T-helper 17 cell (primary cell): ENCODE measurements at places on chromosomes 13 and 19.

DNA sequence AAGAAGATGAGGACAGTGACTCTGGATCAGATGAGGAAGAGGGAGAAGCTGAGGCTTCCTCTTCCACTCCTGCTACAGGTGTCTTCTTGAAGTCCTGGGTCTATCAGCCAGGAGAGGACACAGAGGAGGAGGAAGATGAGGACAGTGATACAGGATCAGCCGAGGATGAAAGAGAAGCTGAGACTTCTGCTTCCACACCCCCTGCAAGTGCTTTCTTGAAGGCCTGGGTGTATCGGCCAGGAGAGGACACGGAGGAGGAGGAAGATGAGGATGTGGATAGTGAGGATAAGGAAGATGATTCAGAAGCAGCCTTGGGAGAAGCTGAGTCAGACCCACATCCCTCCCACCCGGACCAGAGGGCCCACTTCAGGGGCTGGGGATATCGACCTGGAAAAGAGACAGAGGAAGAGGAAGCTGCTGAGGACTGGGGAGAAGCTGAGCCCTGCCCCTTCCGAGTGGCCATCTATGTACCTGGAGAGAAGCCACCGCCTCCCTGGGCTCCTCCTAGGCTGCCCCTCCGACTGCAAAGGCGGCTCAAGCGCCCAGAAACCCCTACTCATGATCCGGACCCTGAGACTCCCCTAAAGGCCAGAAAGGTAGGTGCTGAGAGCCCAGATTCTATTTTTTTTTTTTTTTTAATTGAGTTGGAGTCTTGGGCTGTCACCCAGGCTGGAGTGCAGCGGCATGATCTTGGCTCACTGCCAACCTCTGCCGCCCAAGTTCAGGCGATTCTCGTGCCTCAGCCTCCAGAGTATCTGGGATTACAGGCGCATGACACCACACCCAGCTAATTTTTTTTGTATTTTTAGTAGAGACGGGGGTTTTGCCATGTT, 2.3 kb downstream of the PPP1R15A start:
- peaks cover 56% of the 10 kb centered on the region for H3K4me1 ChIP-seq
- peak overlapping the region; percentile 99 for H3K27ac ChIP-seq
- H3K27me3 ChIP-seq: no peaks in the 10 kb centered on the region
- peak; percentile 48 for DNase-seq
- peak overlapping the region; percentile 95 for H3K4me3 ChIP-seq

DNA sequence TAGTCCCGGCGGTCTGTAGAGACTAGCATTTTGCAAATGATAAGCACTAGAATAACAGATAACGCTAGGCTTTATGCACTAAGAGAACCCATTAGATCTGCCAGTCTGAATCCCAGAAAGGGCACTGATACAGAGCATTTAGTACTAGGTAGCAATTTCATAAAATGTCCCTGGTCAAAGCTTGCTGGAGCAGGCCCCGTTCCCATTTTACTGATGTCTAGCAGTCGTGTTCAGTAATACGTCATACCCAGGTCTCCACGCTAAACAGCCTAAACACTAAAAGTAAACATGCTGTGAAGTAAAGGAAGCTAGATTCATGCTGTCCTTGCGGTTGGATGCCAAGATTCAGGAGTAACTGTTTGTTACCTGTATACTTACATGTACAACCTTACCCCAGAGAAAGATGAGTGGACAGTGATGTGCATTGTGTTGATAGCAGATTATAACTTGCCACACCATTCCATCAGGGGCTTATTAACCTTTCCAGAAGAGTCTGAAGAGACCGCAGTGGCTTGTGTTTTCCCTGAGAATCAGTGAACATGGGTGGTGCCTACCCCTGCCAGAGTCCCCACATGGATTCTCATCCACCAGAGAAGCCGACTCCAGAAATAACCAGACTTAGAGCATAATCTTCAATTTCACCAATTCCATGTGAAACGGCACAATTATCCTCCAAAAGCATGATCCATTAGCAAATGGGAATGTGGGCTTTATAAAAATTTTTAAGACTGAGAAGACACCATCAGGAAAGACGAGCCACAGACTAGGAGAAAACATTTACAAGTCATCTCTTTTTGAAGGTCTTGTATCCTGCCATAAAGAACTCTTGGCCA, 3.4 kb upstream of the RPS11 start:
- no peaks in the 10 kb centered on the region for H3K27me3 ChIP-seq
- H3K4me1 ChIP-seq: peaks cover 48% of the 10 kb centered on the region
- DNase-seq: no peak
- peak overlapping the region; percentile 98 for H3K27ac ChIP-seq

- peaks cover 3% of the 10 kb centered on the region for H3K36me3 ChIP-seq
- DNase-seq: no peak
- no peak overlapping the region for H3K27ac ChIP-seq
- no peak overlapping the region for H3K4me3 ChIP-seq
- no peaks in the 10 kb centered on the region for H3K27me3 ChIP-seq
- H3K4me1 ChIP-seq: no peaks in the 10 kb centered on the region
Observed at GRCh38 chr19:40674291-40674690, 16.2 kb downstream of the NUMBL start.

- no peak overlapping the region for H3K4me3 ChIP-seq
- peaks cover 48% of the 10 kb centered on the region for H3K27me3 ChIP-seq
- no peak overlapping the region for H3K27ac ChIP-seq
- peaks cover 3% of the 10 kb centered on the region for H3K36me3 ChIP-seq
- no peak for DNase-seq
Observed at GRCh38 chr13:111461445-111462149, 141.2 kb downstream of the TEX29 start.

DNA sequence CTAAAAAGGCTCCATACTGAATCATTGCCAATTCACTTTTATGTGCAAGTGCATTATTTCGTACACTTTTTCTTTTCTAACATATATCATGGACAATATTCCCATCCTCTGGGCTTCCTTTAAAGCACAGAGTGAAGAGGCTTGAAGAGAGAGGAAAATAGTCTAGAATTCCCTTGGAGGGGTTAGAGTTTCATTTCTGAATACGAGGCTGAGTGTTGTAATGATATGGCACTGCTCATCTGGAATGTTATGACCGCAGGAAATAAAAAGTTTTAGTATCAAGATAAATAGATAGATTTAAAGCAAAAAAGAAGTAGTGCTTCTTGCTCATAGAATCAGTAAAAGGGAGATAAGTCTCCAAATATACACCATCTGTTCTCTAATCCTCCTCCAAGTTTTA, 412.3 kb upstream of the SLITRK1 start:
- H3K27ac ChIP-seq: no peak overlapping the region
- H3K4me1 ChIP-seq: no peaks in the 10 kb centered on the region
- no peak for DNase-seq
- H3K4me3 ChIP-seq: no peak overlapping the region
- no peaks in the 10 kb centered on the region for H3K27me3 ChIP-seq

DNA sequence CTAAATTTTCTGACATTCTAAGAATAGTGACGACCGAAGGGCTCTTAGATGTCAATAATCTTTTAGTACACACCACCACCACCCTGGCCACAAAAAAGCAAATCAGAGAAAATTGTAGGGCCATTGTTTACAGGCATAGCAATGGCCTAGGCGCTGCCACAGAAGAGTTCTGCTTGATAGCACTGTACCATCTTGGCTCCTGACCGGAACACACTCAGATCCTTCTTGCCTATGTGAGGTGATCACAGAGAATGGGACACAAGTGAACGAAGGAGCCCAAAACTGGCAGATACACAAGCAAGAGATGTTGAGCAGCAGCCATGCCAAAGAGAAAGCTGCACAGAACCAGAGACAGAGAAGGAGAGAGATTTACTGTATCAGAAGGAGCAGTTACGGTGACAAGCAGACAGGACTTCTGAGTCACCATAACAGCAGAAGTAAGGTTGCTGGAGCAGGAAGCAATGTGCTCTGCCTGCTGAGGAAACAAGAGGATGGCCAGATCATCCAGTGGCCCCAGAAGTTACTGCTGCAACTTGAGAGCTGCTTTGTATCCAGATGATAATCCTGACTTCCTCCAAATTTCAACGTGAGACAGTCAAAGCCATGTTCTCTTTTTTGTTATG, 105.2 kb downstream of the SLITRK6 start:
- H3K27me3 ChIP-seq: no peaks in the 10 kb centered on the region
- no peaks in the 10 kb centered on the region for H3K36me3 ChIP-seq
- no peak for DNase-seq
- H3K27ac ChIP-seq: no peak overlapping the region
- H3K4me1 ChIP-seq: no peaks in the 10 kb centered on the region
- no peak overlapping the region for H3K4me3 ChIP-seq

DNA sequence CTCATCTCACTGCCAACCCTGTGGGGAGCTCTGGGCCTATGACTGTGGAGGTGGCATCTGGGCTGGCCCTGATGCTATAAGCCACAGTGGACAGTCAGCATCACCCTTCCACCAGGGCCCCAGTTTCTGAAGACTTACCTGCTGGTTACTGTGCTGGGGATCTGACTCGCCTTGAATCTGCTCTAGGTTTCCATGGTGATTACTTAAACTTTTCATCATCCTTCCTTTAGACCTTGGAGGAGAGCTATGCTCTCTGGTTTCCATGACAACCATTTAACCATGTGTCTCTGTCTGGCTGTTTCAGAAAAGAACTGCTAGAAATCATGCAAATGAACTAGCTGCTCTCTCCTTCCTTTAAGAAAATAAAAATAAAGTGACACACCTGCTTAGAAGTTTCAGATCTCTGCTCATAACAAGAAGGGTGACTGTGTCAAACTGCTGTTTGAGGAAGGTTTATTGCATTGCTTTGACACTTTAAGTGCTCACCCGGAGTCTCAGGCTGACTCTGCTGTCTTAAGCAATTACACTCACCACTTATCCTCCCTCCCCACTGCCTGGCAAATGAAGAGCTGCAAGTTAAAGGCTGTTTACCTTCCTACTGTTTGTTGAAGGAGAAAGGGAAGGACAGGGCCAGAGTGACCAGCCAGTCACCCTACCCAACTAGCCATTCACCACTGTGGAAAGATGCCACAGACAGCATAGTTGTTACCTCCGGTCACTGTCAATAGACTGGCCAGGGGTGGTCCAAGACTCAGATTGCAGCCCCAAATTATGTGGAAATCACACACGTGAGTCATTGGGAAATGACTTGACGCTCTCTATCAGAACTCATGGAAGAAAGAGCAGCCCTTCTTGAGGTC, 87.6 kb downstream of the HSPH1 start:
- H3K4me3 ChIP-seq: no peak overlapping the region
- H3K4me1 ChIP-seq: peaks cover 4% of the 10 kb centered on the region
- no peak overlapping the region for H3K27ac ChIP-seq

GRCh38 chr13:108214441-108215271, 680 bp downstream of the LIG4 start:
- peak overlapping the region; percentile 87 for H3K4me3 ChIP-seq
- no peaks in the 10 kb centered on the region for H3K27me3 ChIP-seq
- DNase-seq: no peak

GRCh38 chr13:22080832-22081231, 410.0 kb downstream of the FGF9 start:
- peaks cover 36% of the 10 kb centered on the region for H3K4me1 ChIP-seq
- no peak for DNase-seq
- peaks cover 2% of the 10 kb centered on the region for H3K36me3 ChIP-seq
- no peak overlapping the region for H3K4me3 ChIP-seq

GRCh38 chr19:44005973-44006372, 3.2 kb downstream of the ZNF230 start:
- no peak for DNase-seq
- H3K4me3 ChIP-seq: no peak overlapping the region
- H3K27me3 ChIP-seq: no peaks in the 10 kb centered on the region

- H3K36me3 ChIP-seq: no peaks in the 10 kb centered on the region
- no peaks in the 10 kb centered on the region for H3K4me1 ChIP-seq
- peaks cover 47% of the 10 kb centered on the region for H3K27me3 ChIP-seq
- H3K27ac ChIP-seq: no peak overlapping the region
Observed at GRCh38 chr13:98222816-98223215, 45.7 kb upstream of the RNF113B start.

- no peaks in the 10 kb centered on the region for H3K36me3 ChIP-seq
- no peaks in the 10 kb centered on the region for H3K27me3 ChIP-seq
- no peak for DNase-seq
- no peaks in the 10 kb centered on the region for H3K4me1 ChIP-seq
- no peak overlapping the region for H3K4me3 ChIP-seq
Observed at GRCh38 chr13:80605716-80606115, 264.8 kb upstream of the SPRY2 start.

- H3K4me3 ChIP-seq: no peak overlapping the region
- no peak for DNase-seq
Observed at GRCh38 chr19:30183807-30184490, 188.2 kb upstream of the ZNF536 start.

GRCh38 chr13:32234914-32235313, 80.2 kb downstream of the ZAR1L start:
- DNase-seq: no peak
- H3K27ac ChIP-seq: peak overlapping the region; percentile 29
- H3K27me3 ChIP-seq: no peaks in the 10 kb centered on the region
- peaks cover 6% of the 10 kb centered on the region for H3K36me3 ChIP-seq

GRCh38 chr13:25252225-25252624, 35.1 kb downstream of the MTMR6 start:
- DNase-seq: no peak
- peak overlapping the region; percentile 28 for H3K4me3 ChIP-seq
- H3K27me3 ChIP-seq: no peaks in the 10 kb centered on the region
- H3K36me3 ChIP-seq: peaks cover 18% of the 10 kb centered on the region
- H3K4me1 ChIP-seq: peaks cover 8% of the 10 kb centered on the region
- H3K27ac ChIP-seq: peak overlapping the region; percentile 47

DNA sequence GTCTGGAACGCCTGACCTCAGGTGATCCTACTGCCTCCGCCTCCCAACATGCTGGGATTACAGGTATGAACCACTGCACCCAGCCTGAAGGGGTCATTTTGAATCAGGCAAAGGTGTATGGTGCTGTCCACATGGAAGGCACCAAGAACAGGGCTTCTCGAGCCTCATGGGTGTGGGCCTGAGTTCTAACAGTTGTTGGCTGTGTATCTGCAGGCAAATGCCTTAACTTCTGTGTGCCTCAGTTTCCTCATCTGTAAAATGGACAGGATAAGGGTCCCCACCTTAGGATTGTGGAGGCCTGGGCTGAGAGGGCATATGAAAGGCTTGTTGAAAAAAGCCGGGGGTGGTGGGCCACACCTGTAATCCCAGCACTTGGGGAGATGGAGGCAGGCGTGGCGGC, 9.2 kb downstream of the AP1M2 start:
- no peaks in the 10 kb centered on the region for H3K27me3 ChIP-seq
- H3K4me3 ChIP-seq: no peak overlapping the region
- H3K27ac ChIP-seq: no peak overlapping the region
- no peak for DNase-seq
- no peaks in the 10 kb centered on the region for H3K36me3 ChIP-seq

DNA sequence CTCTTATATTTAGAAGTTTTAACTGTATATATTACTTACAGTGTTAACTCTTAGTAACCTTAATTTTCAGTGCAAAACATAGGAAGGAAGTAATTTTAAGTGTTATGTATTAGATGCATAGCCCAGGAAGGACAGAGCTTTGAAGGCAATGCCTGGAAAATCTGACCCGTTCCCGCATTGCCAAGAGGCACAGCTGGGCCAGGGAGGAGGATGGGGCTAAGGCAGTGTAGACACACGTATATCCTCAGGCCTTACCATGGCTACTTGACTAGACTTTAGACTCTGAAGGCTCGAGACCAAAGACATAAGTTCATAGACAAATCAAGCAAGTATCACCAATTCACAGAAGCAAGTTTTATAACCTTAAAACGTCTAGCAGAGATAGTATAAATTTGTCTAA, 1944.2 kb downstream of the OLFM4 start:
- no peaks in the 10 kb centered on the region for H3K4me1 ChIP-seq
- H3K36me3 ChIP-seq: no peaks in the 10 kb centered on the region
- H3K27ac ChIP-seq: no peak overlapping the region

GRCh38 chr19:18832306-18833140, 764 bp downstream of the UPF1 start:
- peaks cover 6% of the 10 kb centered on the region for H3K27me3 ChIP-seq
- peaks cover 37% of the 10 kb centered on the region for H3K4me1 ChIP-seq
- H3K36me3 ChIP-seq: peaks cover 2% of the 10 kb centered on the region
- H3K4me3 ChIP-seq: peak overlapping the region; percentile 95
- H3K27ac ChIP-seq: peak overlapping the region; percentile 95

- DNase-seq: no peak
- no peak overlapping the region for H3K4me3 ChIP-seq
- H3K4me1 ChIP-seq: no peaks in the 10 kb centered on the region
- H3K27me3 ChIP-seq: peaks cover 9% of the 10 kb centered on the region
Observed at GRCh38 chr13:94464771-94465170, 14.7 kb downstream of the DCT start.
